Spinal cord (tissue), 10 donors: ENCODE measurements at places on chromosomes 4 and X.

- H3K4me1 ChIP-seq, result no peaks in the 10 kb centered on the region
- H3K27ac ChIP-seq, result no peak overlapping the region
- peaks cover 2% of the 10 kb centered on the region for H3K27me3 ChIP-seq
- H3K4me3 ChIP-seq, result no peak overlapping the region
Measured at GRCh38 chrX:51026862-51027261, 116.3 kb downstream of the BMP15 start.

DNA sequence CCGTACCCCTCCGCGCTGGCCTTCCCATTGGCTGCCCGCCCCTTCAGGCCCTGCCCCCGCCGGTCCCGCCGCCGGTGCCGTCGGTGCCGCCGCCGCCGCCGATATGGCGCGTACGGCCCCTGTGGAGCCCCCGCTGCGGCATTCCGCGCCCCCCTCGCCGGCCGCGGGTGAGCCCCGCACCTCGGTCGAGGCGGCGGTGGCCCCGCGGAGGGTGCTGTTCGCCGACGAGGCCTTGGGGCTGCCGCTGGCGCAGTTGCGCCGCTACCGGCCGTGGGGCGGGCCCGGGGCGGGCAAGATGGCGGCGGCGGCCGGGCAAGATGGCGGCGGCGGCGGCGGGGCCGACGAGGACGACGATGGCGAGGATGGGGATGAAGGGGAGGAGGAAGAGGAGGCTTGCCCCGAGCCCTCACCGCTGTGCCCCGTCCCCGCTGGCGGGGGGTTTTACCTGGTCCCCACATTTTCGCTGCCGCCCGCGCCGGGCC lies at the start of gene PPP1R3F:
Gene PPP1R3F (plus strand): TSS at position 27 of the 482 bp plus-strand sequence. CDS start 77 bp downstream, at position 104.
- H3K27ac ChIP-seq, result peak within 1 kb of the TSS; percentile 98
- no peak for DNase-seq
- no peaks in the 10 kb centered on the region for H3K27me3 ChIP-seq
- H3K4me1 ChIP-seq, result peaks cover 15% of the 10 kb centered on the region
- H3K36me3 ChIP-seq, result peaks cover 8% of the 10 kb centered on the region

- no peak overlapping the region for H3K27ac ChIP-seq
- H3K4me3 ChIP-seq, result no peak overlapping the region
- H3K36me3 ChIP-seq, result no peaks in the 10 kb centered on the region
- H3K27me3 ChIP-seq, result no peaks in the 10 kb centered on the region
- DNase-seq, result no peak
Measured at GRCh38 chr4:141524116-141524515, 112.3 kb upstream of the IL15 start.

DNA sequence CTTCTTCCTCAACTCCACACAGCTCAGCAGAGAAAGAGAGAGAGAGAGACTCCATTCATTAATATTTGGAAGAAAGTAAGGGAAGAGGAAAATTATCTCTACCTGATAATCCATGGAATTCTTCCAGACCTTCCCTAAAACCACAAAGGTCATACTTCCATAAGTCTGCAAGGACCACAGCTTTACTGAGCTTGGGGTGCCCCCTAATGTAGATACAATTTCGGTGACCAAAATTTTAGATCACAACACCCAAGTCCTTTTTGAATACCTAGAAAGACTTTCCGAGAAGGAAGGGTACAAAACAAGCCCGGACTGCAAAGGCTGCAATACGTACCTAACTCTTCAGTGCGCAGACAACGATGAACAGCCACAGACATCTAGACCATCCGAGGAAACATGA lies 523.9 kb downstream of the GLUD2 start:
- no peaks in the 10 kb centered on the region for H3K36me3 ChIP-seq
- no peaks in the 10 kb centered on the region for H3K27me3 ChIP-seq
- H3K27ac ChIP-seq, result no peak overlapping the region
- no peak for DNase-seq
- no peaks in the 10 kb centered on the region for H3K4me1 ChIP-seq
- H3K4me3 ChIP-seq, result no peak overlapping the region

DNA sequence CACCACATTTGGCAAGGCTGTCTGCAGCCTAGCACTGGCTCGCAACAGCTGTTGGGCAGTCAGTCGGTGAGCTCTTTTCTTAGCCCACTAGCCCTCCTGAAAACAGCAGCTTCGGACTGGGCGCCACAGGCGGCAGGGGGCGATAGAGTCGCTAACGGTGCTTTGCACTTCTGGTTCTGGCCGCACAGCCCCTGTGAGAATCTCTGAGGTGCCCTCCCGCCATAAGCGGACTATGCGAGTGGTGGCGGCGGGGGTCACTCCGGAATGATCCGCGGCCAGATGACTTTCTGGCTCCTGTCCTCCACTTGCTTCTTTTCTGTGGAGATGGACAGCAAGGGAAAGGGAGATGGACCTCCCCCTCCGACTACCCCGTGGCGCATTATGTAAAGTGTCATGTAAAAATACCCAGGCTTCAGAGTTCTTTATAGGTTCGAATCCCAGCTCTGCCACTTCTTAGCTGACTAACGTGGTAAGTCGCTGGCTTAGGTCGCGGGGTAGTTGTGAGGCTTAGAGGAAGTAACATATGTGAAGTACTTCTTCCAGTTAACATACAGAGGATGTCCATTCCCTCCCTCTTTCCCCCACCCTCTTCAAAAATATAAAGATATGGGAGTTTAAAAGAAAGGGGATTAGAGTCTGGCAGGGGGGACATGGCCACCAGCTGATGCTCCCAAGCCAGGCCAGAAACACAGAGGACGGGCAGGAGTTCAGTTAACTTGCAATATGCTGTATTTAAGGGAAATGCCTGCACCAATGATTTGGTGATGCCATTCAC lies 11.0 kb downstream of the ARHGAP36 start:
- no peak for DNase-seq
- peak overlapping the region; percentile 21 for H3K4me3 ChIP-seq
- H3K4me1 ChIP-seq, result peaks cover 21% of the 10 kb centered on the region
